ENCODE measurements at places on chromosomes 11 and 22.

DNA sequence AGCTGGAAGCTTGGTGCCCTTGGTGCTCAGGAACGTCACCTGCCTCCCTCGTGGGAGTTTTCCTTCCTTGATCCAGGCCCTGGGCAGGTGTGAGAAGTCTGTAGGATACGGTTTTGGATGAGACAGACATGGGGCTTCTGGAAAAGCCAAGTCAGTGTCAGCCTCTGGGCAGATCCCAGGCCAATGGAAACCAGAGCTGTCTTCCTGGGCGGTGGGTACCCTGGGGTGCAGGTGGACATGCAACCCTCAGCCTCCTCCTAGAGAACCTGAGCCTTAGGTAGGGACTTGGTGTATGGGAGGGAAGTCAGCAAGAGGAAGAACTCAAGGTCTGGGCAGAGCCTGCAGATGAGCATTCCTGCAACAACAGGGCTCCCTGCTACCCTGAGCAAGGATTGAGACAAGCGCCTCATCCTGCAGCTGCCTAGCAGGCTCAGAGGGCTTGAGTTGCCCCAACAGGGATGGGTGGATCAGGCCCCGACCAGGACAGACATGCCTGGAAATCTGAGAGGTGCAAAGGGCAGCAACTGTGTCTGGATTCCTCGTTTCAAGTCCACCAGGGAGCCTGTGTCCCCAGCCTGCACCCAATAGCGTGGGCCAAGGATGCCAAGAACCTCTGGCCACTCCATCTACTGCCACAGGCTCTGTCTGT lies 37.6 kb upstream of the SYT13 start:
- DNase-seq, result no peak

DNA sequence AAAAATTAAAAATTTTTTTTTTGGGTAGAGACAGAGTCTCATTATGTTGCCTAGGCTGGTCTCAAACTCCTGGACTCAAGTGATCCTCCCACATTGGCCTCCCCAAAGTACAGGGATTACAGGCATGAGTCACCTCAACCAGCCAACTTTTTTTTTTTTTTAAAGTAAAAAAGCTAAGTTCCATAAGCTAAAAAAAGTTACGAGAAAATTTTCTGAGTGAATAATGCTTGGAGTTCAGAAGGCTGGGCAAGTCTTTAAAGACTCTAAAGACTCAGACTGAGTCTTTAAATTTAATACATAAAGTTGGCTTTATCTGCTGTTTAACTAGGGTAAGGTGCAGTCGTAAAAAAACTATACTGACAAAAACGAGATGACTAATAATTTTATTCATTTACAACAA lies 5.6 kb downstream of the DDX6 start:
- DNase-seq, result peak; percentile 46

GRCh38 chr22:46935506-46936377 lies 173.3 kb downstream of the TBC1D22A start:
- DNase-seq, result no peak

GRCh38 chr11:122436188-122436555 lies 219.3 kb upstream of the UBASH3B start:
- DNase-seq, result no peak

DNA sequence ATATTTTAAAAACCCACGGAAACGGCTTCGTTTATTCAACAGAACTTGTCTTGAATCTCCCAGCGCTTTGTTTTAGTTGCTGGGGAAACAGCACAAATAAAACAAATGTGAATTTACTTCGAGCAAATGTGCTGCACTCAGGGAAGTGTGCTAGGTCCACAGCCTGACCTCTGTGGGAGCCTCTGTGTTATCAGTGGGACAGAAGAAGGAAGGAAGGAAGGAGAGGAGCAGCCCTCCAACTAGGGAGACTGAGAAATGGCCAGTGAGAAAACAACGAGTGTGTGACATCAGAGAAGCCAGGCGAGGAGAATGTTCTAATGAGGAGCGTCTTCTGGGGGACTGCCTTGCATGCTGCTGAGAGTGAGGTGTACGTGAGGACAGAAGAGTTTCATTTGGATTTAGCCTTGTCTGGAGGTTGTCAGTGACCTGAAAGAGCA lies 42.7 kb downstream of the PPP6R3 start:
- no peak for DNase-seq

GRCh38 chr11:34161812-34162492 lies 56.5 kb downstream of the NAT10 start:
- DNase-seq, result peak; percentile 7

GRCh38 chr22:20727118-20728015 lies 46.5 kb upstream of the SERPIND1 start:
- DNase-seq, result no peak

- DNase-seq, result peak; percentile 83
These were observed 28.9 kb downstream of the CLMP start for GRCh38 chr11:123166071-123166559.

- DNase-seq, result no peak
These were observed 6.8 kb upstream of the WNT7B start for GRCh38 chr22:45983797-45984196.

DNA sequence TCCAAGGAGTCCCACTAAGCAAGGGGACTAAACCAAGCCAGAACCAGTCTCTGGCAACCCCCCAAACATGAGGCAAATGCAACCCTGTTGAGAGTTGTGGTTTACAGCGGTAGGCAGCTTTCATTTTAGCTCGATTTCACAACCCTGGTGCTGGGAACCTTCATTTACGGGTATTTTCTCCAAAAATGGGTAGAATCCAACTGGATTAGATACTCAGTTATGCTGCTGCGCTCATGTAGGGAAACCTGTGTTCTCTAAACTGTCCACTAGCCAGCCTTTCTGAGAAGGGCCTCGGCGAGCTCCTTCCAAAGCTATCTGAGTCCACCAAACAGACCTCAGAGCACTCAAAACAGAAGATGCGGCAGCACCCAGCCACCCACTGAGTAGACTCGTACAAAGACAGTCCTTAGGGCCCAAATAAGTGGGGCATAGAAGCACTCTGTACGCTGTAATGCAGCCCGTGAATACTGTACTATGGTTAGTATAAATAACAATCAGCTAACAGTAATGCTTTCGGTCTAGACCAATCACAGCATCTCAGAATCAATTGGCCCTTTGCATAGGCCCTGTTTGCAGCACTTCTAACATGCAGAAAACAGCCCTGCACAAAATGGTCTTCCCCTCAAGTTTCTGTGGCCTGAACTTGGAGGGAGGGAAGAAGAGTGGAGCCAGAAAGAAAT lies 104.7 kb downstream of the ETS1 start:
- DNase-seq, result peak; percentile 85

GRCh38 chr11:69711822-69712801 lies 8.3 kb upstream of the FGF19 start:
- DNase-seq, result no peak

DNA sequence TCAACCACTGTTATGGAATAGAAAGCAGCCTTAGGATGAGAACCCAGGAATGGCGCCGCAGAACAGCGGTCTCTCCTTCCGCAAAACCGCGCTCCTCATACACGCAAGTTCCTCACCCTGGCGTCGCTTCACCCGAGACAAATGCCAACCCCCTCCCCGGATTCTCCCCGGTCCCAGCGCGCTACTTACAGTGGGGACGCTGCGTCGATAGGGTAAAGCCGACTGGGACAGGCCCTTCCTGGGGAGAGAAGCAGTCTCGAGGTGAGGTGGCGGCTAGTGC lies 287 bp downstream of the RPS13 start:
- DNase-seq, result no peak

DNA sequence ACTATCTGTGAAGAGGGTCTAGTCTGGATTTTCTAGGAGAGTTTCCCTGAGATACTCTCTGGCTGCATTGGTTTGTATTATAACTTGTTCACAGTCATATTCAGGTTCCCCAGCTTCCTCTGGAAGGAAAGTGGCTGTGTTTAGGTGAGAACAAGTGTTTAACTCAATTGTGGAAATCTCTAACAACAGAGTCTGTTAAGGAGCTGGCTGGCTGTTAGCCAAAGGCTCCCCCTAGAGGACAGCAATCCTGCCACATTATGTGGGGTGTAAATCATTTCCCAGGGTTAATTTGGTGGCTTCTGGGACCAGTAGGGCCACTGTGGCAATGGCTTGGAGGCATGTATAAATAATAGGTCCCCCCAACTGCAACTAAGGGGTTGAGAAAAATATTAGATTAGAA lies 18.4 kb downstream of the MS4A6E start:
- no peak for DNase-seq

- no peak for DNase-seq
These were observed 72.1 kb downstream of the ATXN10 start for GRCh38 chr22:45743687-45744086.

GRCh38 chr11:16773981-16774935 lies 35.8 kb downstream of the C11orf58 start:
- no peak for DNase-seq

DNA sequence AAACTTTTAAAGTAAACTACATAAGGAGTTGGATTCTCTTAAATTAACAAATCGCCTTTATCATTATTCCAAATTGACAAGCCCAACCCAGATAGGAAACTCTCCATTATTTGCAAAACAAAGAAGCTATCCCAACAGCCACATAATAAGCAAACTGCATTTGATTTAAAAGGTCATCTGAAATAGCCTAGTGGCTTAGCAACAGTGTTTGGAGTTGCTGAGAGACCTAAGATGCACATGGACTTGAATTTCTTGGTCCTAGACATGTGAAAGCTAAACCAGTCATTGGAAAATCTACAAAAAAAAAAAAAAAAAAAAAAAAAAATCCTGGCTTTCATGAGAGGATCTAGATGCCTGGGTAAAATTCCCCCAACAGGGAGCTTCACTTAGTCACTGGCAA lies 69.5 kb downstream of the PRCP start:
- DNase-seq, result no peak

- peak; percentile 73 for DNase-seq
These were observed 27.5 kb upstream of the FBLN1 start for GRCh38 chr22:45475063-45475747.

GRCh38 chr11:134742956-134743819 lies 331.1 kb upstream of the B3GAT1 start:
- DNase-seq, result no peak

- DNase-seq, result peak; percentile 46
These were observed 5.3 kb downstream of the YAP1 start for GRCh38 chr11:102115557-102115956.

- no peak for DNase-seq
These were observed 8.7 kb upstream of the PIWIL4 start for GRCh38 chr11:94558468-94558867.

- peak; percentile 57 for DNase-seq
These were observed 650 bp upstream of the MAPK11 start for GRCh38 chr22:50270666-50271394.

DNA sequence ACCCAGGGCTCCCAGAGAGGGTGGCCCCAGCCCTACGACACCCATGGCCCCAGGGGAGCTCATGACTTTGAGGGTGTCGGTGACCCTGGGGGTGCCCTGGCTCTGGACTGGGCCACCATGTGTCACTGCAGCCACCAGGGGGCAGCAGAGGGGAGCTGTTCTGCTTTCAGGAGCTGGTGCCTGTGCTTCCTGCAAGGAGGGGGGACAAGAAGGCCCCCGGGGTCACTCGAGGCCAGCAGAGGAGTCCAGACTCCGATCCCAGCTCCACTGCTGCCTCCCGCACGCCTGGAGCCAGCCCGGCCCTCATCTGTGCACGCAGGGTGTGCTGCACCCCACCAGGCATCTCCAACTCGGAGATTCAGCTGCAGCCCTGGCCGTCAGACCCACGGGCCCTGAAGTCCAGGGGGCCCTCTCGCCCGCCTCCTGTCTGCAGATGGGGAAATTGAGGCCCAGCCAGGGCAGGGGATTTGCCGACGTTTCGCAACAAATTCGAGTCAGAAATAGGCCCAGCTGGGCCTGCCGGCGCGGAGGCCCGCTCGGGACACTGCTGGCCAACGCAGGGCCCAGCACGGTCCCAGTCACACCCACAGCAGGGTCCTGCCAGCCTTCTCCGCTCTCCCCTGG lies 29.5 kb upstream of the WNT7B start:
- peak; percentile 90 for DNase-seq

GRCh38 chr22:37334461-37334858 lies 52.2 kb downstream of the CYTH4 start:
- DNase-seq, result no peak

GRCh38 chr11:81089242-81089641 lies 1644.4 kb downstream of the FAM181B start:
- DNase-seq, result no peak

GRCh38 chr11:77316733-77317342 lies 15.4 kb upstream of the GDPD4 start:
- no peak for DNase-seq

DNA sequence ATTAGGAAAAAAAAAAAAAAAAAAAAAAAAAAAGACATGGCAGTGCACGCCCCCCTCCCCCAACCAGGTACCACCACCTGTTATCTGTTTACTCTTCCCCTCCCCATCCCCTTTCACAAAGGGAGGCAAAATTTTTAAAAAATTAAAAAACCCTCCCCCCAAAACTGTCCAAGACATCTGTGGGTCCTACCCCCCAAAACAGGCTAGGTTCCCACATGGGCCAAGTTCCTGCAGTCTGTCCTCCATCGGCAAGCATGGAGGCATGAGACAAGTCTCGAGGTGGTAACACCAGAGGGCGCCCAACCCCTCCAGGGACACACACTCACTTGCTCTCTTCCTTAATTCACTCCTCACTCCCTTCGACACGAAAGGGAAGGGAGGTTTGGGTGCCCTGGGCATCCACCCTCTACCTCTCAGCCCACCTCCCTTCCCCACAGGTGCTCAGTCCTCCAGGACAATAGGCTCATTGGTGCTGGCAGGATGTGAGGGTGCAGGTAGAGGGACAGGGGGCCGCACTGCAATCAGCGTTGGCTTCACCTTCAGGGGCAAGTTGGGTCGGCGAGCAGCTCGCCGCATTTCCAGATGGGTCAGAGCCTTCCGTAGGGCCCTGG lies 2.2 kb upstream of the TUT1 start:
- DNase-seq, result peak; percentile 80

GRCh38 chr11:105786741-105787140 lies 176.9 kb downstream of the GRIA4 start:
- no peak for DNase-seq

DNA sequence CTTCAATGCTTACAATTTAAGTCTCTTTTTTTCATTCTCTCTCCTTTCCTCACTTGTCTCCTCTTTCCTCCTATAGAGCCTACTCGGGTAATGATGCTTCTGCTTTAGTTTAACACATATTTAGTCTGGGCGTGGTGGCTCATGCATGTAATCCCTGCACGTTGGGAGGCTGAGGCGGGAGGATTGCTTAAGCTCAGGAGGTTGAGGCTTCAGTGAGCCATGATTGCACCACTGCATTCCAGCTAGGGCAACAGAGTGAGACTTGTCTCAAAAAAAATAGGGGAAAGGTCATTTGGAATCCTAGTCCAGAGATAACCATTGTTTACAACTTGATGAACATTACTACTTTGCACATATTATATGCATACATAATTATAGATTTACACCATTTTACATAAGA lies 1.4 kb upstream of the CCT8L2 start:
- DNase-seq, result no peak
